ENCODE measurements at places on chromosomes 4 and X.
A peak's percentile ranks its signal among the peaks of the same experiment; 100 is the strongest.

GRCh38 chr4:77263247-77263646 is 106.2 kb downstream of the CCNG2 start:
- DNase-seq: no peak

GRCh38 chrX:155873188-155873587 is 8.0 kb upstream of the VAMP7 start:
- no peak for DNase-seq

GRCh38 chr4:48065587-48066052 is 49.0 kb downstream of the NIPAL1 start:
- DNase-seq: no peak

DNA sequence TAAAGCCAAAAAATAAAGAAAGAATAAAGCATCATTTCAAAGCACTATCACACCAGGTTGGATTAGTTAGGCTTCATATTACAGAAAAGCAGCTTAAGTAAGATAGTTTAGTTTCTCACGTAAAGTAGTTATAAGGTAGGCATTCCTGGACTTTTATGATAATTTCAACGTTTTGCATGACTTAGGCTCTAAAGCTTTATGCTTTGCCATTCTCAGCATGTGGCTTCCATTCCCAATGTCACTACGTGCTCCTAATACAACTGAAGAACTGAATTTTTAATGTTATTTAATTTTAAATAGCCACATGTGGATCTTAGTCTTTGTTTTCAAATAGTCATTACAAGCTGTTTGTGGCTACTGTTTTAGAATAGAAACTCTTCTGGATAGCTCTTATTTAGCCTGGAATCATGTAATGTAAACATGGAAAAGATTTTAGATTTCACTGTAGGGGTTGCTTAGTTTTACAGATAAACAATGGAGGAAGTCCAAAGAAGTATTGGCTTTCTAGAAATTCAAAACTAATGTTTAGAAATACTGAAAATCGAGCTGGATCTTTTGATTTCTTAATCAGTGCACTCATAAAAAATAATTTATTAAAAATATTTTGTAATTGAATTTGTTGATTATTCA is 710.0 kb downstream of the IL1RAPL1 start:
- no peak for DNase-seq

DNA sequence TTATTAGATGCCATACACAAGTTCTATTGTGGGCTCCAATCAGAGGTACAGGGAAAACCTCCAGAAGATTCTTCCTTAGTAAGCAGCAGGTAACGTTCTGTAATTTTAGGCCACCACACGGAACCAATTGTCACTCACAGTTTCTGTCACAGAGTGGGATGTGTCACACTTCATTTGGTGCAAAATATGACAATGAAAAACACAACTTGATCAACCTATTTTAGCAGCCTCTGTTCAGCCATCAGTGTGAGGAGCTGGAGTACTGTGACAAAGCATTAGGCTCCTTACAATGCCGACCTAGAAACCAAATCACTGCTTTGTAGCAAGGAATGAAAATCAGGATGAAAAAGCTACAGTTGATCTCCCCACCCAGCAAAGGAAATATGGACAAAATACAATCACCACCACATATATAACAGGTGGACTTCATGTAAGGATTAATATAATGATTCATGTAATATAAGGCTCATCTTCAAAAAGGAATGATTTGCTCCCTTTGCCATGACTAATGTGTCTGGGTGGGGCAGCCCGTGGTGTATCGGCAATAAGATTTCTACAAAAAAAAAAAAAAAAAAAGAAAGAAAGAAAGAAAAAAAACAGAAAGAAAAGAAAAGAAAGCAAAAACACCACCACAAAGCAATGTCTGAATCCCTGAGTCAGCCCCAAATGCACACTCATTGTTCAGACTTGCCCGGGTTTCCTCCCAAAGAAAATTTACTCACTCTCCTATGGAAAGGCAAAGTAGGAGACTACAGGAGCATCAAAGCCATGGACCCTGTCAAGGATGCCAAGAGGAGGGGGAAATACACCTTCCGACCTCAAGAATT is 36.0 kb downstream of the SLC9A7 start:
- no peak for DNase-seq

- DNase-seq: no peak
Observed at GRCh38 chr4:47561331-47561730, 76.3 kb downstream of the ATP10D start.

DNA sequence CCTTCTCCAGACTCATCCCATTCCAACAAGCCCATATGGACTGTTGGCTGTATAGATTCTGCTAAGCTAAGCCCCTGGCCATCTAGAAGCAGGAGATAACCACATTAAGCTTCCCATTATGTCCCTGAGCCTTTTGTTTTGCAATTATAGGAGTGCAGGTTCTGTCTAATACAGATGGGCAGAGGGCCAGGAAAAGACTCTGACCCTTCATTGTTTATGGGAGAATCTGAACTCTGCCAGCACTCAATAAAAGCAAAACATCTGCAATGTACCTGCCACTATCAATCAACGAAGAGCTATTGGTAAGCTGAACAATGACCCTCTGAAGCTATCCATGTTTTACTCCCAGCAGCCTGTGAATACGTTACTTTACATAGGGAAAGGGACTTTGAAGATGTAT is 207.3 kb upstream of the CLNK start:
- DNase-seq: no peak

- DNase-seq: no peak
Observed at GRCh38 chr4:103073792-103074438, 2.6 kb downstream of the SLC9B2 start.

GRCh38 chr4:171676555-171677215 is 136.5 kb upstream of the GALNTL6 start:
- peak; percentile 19 for DNase-seq

GRCh38 chrX:37824491-37825214 is 22.7 kb downstream of the DYNLT3 start:
- DNase-seq: peak; percentile 7

DNA sequence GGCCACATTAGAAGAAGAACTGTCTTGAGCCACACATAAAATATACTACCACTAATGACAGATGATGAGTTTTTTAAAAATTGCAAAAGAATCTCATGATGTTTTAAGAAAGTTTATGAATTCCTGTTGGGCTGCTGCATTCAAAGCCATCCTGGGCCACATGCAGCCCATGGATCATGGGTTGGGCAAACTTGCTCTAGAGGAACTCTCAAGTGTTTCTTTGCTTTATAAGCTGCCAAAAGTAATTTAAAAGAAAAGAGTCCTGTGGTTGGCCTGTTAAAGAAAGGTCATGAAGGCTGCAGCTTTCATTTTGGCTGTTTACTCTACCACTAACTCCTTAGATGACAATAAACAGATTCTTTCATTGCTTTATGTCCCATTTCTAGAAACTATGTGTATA is 218.2 kb downstream of the SCFD2 start:
- DNase-seq: no peak

DNA sequence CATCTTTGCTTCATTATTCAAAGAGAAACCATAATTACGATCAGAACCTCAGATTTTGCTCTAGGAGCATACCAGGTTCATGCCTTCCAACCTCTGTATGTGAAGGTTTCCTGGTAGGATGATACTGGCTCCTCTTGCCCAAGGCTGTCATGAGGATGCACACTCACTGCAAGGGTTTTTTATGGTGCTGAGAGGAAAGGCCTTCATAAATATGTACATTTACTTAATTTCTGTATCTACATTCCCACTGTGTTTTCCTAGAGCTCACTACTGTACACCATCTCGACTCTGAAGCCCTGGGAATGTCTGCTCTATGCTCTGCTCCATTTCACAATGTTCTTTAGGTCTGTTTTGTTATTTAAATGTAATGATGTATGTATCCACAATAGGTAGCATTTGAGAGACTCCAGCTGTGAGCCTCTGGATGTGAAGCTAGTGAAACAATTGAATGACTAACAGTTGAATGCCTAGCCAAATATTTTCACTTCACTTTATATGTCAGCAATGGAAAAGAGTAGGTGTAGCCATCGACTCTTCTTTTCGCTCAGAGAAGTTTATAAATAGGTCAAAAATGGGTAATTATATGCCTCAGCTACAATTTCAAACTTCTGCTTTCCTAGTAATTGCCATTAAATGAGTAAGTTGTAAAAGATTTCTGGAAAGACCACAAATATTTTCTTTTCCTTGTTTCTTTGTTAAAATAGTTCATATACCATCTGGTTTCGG is 228.0 kb downstream of the PALLD start:
- no peak for DNase-seq

DNA sequence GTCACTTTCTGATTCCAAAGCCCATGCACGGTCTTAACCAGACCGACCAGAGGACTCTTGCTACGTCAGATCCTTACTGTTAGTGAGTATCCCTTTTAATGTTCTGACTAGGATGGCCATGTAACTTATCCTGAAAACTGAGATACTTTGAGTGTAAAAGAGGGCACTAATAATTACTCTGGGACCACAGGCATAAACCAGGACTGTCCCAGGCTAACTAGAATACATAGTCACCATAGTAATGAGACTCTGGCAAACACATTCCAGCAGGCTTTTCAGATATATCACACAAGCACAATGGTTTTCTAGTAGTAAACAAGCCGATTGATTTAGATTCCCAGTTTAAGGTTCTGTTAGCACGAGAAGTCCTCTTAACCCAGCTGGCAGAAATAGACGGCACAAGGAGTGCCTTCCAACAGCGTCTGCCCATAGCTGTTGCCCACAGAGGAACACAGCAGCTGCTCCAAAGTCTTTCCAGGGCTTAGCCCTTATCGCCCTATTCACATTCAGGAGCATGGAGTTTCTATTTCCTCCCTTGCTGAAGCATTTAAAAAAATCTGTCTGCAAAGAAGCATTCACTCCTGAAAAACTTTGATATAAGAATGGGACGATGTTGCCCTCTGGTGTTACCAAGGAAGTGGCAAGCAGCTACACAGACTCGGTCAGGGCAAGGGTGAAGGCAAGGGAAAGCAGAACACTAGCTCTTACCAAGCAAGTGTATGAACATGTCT is 92.4 kb downstream of the CXCL13 start:
- DNase-seq: peak; percentile 49

DNA sequence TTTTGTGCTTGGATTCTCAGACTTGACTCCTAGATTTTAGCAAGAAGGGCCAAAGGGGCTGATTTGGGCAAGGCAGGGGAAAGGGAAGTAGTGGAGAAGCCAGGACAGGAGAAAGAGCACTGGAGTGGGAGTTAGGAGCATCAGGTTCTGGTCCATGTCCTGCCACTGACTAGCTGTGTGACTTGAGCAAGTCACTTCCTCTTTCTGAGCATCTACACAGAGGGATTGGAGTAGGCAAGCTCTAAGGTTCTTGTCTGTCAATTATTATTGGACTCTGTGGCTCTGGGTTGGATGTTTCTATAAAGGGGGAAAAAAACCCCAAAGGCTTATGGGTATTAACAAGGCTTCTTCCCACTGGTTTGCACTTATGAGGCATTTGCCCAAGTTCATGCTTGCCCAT is 24.4 kb downstream of the PLAC1 start:
- no peak for DNase-seq

DNA sequence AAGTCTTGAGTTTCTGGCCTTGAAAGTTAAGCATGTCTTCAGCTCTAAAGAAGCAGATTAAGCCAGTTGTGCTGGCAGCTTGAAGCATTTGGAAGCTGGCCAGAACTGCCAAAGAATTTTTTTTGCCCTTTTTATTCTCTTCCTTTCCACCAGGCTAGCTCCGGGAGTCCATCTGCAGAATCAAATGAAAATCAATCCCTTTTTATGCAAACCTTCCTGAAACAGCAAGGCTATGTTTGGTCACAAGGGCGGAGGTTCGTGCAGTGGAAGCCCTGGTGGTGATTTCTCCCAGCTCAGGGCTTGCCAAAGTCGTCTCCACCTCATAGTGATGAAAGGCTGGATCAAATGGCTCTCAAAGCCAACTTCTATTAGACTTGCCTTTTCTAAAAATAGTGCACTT is 21.6 kb upstream of the C4orf54 start:
- peak; percentile 12 for DNase-seq

GRCh38 chr4:115110191-115111181 is 2.9 kb downstream of the NDST4 start:
- DNase-seq: no peak

- DNase-seq: no peak
Observed at GRCh38 chr4:68145261-68145660, 15.6 kb upstream of the TMPRSS11F start.

DNA sequence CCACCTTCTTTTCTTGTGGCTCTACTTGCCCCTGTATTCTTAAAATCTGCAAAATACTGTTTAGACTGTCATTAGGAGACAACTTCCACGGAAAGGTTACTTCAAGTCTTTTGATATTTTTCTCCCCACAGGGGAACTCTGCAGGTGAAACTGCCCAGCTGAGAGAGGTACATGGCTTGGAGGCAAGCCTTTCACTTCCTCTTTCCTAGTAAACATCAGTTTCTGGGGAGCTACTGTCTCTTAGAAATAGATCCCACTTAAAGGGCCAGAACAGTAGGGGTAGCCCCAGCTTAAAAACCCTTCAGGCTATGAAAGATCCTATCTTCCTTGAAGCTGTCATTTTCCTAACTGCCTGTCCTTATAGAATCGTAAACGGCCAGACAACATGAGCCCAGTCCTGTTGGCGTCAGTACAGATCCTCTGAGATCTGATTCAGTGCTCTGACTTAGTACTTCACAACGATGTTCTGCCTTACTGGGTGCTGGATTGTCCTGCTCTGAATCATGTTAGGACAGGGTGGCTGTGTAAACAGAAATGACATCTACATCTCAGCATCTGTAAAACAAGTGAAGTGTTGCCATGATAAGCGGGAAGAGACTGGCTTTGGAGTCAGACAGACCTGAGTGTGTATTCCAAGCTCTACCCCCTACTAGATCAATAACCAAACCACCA is 102.1 kb downstream of the ITIH6 start:
- no peak for DNase-seq

GRCh38 chrX:925094-925493 is 287.4 kb downstream of the CRLF2 start:
- DNase-seq: no peak

GRCh38 chr4:139438141-139438540 is 15.8 kb upstream of the RAB33B start:
- no peak for DNase-seq

DNA sequence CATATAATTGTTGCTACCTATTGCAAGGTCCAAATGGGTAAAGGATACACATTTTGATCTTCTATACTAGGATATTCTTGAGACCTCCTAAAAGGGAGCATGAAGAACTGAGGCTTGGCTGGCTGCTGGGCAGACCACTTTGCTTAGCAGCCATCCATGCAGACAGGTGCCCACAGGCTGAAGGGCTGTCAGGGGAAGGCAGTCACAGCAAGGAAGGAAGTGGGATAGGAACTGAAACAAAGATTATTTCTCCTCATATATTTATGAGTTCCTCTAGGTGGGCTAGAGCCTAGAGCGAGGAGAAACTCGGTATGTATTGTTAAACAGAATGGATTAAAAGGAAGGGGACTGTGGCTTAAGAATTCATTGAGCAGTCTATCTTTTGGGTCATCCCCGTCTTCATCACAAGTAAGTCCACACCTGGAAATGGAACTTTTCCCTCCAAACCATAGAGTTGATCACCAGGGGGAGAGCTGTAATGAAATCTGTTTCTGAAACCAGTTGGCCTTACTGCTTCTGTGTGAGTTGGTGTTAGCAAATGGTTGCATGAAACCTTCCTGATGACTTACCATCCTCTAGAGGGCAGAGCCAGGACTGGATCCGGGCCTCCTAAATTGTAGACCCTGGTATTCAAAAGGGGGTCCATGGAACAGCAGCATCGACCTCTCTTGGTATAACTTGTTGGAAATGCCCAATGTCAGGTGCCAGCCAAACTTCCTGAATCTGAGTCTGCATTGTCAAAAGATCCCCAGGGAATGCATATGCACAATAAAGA is 42.3 kb downstream of the AFF2 start:
- DNase-seq: no peak

GRCh38 chr4:4995908-4996265 is 23.4 kb downstream of the CYTL1 start:
- DNase-seq: no peak
